ENCODE measurements at places on chromosomes 16 and 17. TPM values are rescaled to one million over a fixed set of nuclear protein-coding genes. Genes with fewer than 3 reads are reported as not detected.

CCL4L2 gene
- total RNA-seq: not detected

SYNGR2 gene
- 48.0 TPM for total RNA-seq

GSG1L gene
- not detected for total RNA-seq

LDHD gene
- 1.7 TPM for total RNA-seq

ZNF597 gene
- 2.4 TPM for total RNA-seq

TK2 gene
- 46.5 TPM for total RNA-seq
